ENCODE measurements at places on chromosomes 7 and 10.
A peak's percentile ranks its signal among the peaks of the same experiment; 100 is the strongest.

- DNase-seq = no peak
Observed at GRCh38 chr7:1096156-1097119, 8.5 kb downstream of the GPER1 start.

- DNase-seq = no peak
Observed at GRCh38 chr10:13473986-13474385, 54.8 kb downstream of the BEND7 start.

- DNase-seq = no peak
Observed at GRCh38 chr10:79336739-79337138, 10.5 kb upstream of the PPIF start.

DNA sequence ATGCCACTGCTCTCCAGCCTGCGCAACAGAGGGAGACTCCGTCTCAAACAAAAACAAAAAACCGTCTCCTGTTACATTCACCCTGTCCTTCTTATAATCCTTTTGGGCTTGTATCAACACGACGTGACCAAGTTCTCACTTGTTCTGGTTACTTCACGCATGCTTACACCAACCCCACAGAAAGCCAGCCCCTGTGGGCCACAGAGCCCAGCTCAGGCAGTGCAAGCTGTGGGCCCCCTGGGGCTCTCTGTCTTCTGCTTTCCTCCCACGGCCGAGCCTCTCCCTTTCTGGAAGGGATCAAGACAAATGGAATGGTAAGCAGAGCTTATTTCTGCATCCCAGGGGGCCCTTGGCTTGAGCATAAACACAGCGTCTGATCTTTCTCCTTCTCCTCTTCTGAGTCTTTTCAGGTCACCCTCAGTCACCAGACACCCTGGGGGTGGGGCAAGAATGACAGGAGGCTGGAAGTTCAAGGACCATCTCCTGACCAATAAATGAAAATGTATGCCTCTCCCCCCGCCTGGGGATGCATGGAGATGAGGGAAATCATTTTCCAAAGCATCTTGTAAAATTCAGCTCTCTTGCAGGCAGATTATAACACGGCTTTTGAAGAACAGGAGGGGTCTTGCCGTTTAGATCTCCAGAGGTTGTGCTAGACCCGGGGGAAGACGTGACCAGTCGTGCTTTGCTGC, 19.0 kb upstream of the TRIM56 start:
- DNase-seq = no peak

- DNase-seq = no peak
Observed at GRCh38 chr10:97683556-97684367, 3.3 kb downstream of the AVPI1 start.

GRCh38 chr10:42932735-42933447, 144.0 kb upstream of the RET start:
- peak; percentile 75 for DNase-seq

DNA sequence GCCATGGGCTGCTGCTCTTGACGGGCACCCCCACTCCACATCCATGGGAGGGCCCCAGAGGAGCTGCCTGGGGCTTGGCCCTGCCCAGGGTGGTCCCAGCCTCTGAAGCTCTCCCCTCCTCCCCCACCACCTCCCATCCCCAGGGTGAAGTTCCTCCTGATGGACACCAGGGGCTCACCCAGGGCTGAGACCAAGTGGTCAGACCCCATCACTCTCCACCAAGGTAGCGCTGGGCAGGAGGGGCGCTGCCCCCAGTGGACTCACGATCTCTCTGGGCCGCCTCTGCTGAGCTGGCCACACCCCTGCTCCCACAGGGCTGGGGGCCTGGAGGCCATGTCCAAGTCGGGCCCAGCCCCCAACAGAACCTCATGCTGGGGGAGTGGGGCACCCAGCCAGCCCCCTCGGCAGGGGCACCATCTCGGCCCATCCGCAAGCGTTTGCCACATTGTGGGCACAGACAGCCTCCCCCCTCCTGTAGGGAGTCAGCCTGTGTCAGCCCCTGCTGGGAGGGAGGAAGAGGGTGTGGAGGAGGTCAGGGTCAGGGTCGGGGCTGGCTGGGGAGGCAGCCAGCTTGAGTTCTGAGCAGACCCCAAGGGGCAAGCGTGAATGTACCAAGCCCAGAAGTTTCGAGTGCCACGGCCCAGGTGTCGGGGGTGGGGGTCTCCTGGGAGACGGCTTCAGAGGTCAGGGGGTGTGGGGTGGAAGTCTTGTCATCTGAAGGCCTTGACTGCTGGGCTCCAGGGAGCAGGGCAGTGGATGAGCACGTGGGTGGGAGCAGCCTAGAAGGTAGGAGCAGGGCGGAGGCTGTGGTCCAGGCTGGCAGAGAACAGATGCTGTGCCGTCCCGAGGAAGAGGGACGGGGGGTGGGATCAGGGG, 2.8 kb downstream of the UPK3B start:
- DNase-seq = no peak

- DNase-seq = no peak
Observed at GRCh38 chr10:72126184-72126871, 38.0 kb upstream of the SPOCK2 start.

GRCh38 chr10:16792675-16793074, 24.5 kb downstream of the RSU1 start:
- no peak for DNase-seq

- peak; percentile 57 for DNase-seq
Observed at GRCh38 chr7:123624527-123625183, 23.0 kb downstream of the ASB15 start.

DNA sequence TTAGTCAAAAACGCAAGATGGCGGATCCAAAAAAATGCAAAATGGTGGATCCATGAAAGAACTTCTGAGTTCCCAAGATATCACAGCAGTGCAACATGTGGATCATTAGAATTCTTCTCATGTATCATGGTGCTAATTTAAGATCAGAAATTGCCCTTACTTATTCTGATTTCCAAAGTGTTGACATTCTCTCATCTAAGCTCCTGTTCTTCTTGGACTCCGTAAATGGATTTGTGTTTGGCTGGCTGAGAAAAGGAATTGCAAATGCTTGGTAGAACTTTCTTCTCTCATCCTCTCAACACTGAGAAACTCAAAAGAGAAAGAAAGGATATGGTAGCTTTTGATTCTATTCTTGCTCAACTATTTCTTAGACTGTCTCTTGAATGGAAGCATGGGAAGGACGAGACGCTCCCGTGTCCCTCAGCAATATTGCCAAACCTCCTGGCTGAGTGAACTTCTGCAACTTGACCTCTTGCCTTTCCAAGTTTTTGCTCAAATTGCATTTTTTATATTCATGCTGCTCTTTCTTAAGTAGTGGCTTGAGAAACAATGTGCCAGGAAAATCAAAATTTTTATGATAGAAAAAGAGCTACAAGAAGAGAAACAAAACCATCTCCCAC, 44.7 kb downstream of the FRMD4A start:
- DNase-seq = no peak

DNA sequence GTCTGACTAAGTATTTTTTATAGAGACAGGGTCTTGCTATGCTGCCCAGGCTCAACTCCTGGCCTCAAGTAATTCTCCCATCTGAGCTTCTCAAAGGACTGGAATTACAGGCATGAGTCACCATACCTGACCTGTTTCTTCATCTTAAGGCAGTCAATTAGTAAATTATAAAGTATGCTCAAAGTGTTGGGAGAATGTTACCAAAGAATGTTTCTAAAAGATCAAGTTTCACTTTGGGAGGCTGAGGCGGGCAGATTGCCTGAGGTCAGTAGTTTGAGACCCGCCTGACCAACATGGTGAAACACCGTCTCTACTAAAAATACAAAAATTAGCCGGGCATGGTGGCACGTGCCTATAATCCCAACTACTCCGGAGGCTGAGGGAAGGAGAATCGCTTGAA, 117.0 kb downstream of the ALOX5 start:
- no peak for DNase-seq

DNA sequence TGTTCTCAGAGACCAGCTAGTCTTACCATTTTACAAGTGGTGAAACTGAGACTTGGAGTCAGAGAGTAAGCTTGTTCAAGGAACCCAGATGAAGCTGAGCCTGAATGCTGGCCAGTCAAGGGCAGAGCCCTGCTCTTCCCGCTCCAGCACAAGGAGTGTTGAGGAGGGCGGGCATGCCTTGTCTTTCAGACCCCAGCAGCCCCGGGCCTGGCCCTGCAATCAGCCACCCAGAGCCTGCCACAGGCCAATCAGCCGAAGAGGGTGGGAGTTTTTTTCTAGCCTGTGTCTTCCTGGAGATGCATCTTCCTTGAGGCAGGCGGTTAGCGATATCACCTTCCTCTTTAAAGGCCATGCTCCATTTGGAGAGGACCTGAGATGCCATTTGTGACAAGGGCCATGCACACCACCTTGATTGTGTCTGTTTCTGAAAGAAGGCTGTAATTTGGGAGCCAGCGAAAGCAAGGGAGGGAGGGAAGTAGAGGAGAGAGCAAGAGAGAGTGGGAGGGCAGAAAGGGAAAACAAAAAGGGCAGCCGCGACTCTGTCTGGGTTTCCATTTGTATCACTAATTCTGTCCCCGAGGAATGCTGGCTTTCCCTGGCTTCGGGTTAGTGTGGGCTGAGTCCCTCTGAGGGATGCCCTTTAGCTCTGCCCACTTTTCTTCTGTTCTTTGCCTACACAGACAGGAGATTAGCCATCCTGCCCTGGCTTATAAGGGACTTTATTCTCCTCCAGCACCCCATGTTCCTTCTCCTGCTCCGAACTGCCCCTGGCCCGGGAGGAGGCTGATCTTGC, 8.0 kb downstream of the CDH23 start:
- DNase-seq = no peak

GRCh38 chr10:102492983-102493382, 9.5 kb downstream of the ACTR1A start:
- DNase-seq = no peak

DNA sequence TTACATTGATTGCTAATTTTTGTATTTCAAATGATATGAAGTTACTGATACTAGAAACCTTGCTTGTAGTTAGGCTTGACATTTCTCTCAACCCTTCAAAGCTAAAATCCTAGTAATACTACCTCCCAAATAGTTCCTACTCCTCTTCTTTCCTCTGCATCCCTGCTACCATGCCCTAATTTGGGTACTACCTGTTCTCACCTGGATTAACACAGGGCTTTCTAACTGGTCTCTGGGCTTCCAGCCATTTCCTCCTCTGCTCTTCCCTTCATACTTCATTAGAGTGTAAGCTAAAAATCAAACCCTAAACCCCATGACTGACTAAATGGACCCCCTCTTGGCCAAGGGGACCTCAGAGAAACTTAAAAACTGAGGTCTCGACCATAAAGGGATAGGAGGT, 112.4 kb downstream of the CHCHD3 start:
- no peak for DNase-seq

GRCh38 chr7:44223362-44224079, 22.7 kb downstream of the YKT6 start:
- no peak for DNase-seq

- no peak for DNase-seq
Observed at GRCh38 chr7:105250706-105251105, 138.0 kb downstream of the SRPK2 start.

- DNase-seq = no peak
Observed at GRCh38 chr10:54666192-54666591, 134.8 kb downstream of the PCDH15 start.

DNA sequence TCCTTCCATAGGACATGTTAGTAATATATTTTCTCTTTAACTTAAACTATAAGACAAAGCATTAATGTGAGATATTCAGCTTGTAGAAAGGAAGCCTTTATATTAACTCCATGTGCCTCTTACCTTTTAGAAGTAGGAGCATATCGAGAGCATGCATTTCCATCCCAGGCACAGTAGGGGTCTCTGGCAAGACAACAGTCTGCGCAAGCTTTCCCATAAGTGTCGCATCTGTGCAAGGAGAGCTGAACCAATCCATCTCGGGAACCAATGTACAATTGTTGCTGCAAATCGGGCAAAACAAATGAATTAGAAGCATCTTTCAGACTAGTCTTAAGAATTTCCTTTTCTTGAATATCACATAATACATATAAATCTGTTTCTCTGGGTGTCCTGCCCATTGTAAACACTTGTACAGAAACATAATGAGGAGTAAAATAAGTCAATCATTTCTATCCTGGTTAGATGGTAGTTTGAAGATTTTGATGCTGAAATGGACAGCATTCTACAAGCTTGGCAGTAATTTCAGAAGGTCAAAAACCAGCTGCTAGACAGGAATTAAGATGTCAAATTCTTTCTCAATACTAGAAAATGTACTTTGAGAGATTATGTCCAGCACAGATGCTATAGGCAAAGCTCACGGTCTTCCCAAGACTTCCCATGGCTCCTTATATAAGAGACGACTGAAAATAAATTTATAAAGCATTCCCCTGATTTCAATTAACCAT, 171.8 kb downstream of the SEMA3D start:
- no peak for DNase-seq

DNA sequence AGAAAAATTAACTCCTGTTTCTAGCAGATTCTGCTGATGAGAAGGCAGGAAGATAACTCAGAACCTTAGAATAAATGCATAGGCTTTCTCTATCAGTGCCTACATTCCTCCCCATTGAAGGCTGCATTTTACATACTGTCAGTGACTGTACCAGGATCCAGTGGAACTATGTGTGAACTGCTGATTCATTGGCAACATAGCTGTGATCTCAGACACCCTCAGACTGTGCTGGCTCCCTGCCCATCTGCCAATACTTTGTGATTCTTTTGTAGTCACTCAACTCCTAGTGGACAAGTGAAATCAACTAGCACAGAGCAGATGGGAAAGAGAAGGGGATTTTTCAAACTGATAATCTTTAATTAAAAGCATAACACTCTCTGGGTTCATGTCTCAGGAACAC, 375.8 kb downstream of the MDFIC start:
- DNase-seq = no peak

GRCh38 chr7:25845464-25845863, 306.5 kb upstream of the NFE2L3 start:
- no peak for DNase-seq

DNA sequence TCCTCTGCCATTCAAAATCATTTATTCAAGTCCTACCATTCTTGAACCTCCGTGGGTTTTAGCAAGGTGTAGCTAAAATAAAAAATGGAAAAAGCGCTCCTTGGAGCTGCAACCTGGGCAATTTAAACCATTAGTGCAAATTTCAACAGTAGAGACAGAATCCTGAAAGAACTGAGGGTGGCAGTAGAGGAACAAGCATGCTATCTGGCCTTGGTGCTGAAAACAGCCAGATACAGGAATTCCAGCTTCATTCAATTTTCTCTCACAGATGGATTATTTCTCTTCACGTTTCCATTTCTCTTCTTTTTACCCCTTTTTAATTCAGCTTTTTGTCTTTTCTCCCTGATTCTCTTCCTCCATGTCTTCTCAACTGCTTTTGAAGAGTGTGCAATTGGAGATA, 77.7 kb downstream of the OTUD1 start:
- DNase-seq = no peak

DNA sequence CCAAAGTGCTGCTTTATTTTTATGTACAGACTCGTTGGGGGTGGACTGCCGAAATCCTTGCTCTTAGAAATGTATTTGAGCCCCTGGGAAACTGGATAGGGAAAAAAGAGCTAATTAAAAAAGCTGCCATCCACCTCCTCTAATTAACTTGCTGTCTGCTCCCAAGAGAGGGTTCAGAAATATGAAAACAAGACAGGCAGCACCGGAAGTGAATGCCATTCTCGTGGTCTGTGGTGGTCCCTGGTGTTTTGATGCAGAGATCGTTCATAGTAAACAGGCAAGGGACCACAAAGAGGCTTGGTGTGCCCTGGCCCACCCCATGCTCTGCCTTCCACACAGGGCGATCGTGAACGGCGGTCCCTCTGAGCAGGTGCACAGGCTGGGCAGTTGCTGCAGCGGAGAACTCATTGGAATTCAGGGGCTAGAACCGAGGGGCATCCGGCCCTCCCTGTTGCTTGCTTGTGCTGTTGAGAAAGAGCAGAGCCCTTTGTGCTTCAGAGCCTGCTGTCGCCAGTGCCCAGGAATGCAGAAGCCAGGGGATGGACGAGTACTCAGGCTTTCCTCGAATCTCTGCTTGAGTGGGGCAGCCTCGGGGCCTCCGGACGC, 79.1 kb upstream of the BTBD16 start:
- DNase-seq = no peak

Measured in activated T-cell treated with anti-CD3 and anti-CD28 coated beads, Interleukin-2, amount 50 U/mL, for 1 hour (primary cell).